Endothelial cell (in vitro differentiated cells): ENCODE measurements at places on chromosomes 7 and 10. TPM values are rescaled to one million over a fixed set of nuclear protein-coding genes. Genes with fewer than 3 reads are reported as not detected.

GRCh38 chr10:1120801-1121211 is 64.6 kb downstream of the WDR37 start:
- no peak overlapping the region for H3K4me3 ChIP-seq
- H3K27ac ChIP-seq = no peak overlapping the region
- no peak for DNase-seq

GRCh38 chr7:41702635-41703371 is at the start of gene INHBA:
INHBA (minus strand) TSS chr7:41703090; CDS start chr7:41700374, 2,716 bp downstream.
- no peak for DNase-seq
- H3K4me1 ChIP-seq = peaks cover 15% of the 10 kb centered on the region
- no peak within 1 kb of the TSS for H3K27ac ChIP-seq
- H3K27me3 ChIP-seq = peaks cover 8% of the 10 kb centered on the region
- H3K4me3 ChIP-seq = no peak within 1 kb of the TSS
- H3K36me3 ChIP-seq = no peaks in the 10 kb centered on the region

- H3K4me3 ChIP-seq = no peak overlapping the region
- no peak overlapping the region for H3K27ac ChIP-seq
- peaks cover 4% of the 10 kb centered on the region for H3K36me3 ChIP-seq
- DNase-seq = no peak
- H3K27me3 ChIP-seq = no peaks in the 10 kb centered on the region
Measured at GRCh38 chr10:67650558-67650957, 45.4 kb downstream of the CTNNA3 start.

DNA sequence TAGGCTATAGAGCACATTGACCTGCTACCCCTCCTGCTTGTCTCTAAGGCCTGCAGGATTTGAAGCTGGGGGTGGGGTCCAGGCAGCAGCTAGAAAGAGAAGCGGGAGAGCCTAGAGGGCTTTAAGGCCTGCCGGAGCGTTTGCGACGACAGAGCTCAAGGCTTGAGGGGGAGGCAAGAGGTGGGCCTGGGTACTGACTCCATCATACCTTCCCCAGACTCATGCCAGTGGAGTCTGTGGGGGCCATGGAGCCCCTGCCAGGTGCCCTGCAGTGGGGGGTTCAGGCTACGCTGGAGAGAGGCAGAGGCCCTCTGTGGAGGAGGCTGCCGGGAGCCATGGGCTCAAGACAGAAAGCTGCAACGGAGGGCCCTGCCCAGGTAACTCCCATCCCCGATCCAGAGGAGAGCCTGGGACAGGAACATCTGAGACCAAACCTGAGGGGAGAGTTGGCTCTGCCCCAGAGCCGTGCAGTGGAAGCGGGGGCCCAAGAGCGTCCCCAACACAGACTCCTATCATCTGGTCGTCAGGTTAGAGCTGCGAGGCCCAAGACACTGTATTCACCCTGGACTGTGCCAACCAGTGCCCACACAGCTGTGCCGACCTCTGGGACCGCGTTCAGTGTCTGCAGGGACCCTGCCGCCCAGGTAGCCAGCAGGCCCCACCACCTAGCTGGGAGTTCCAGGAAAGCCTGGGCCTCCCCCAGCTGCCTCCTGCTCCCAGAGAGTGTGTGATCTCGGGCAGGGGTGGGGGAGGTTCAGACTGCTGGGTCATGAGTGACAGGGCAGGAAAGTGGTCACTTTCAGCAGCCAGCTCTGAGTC is 13.2 kb upstream of the ZNF862 start:
- no peaks in the 10 kb centered on the region for H3K4me1 ChIP-seq
- H3K27me3 ChIP-seq = peaks cover 9% of the 10 kb centered on the region
- no peak for DNase-seq
- no peaks in the 10 kb centered on the region for H3K36me3 ChIP-seq
- H3K27ac ChIP-seq = no peak overlapping the region

DNA sequence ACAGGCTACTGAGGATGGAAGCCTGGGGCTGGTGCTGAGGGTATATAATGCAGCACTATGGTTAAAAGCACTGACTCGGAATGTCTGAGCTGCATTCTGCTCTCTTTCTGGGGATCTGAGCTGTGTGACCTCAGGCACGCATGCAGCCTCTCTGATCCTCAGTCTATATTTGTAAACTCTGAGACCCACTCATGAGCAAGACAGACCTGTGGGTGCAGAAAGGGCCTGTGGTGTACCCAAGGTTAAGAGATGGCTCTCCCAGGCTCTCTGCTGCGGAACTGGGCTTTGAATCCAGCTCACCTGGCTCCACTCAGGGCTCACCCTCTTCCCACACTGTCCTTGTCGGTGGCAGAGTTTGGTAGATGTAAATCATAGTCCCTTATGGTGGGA is 89.9 kb downstream of the CHST15 start:
- peaks cover 37% of the 10 kb centered on the region for H3K36me3 ChIP-seq
- no peak overlapping the region for H3K4me3 ChIP-seq
- peaks cover 13% of the 10 kb centered on the region for H3K4me1 ChIP-seq
- H3K27ac ChIP-seq = no peak overlapping the region
- no peak for DNase-seq
- peaks cover 16% of the 10 kb centered on the region for H3K27me3 ChIP-seq

DNA sequence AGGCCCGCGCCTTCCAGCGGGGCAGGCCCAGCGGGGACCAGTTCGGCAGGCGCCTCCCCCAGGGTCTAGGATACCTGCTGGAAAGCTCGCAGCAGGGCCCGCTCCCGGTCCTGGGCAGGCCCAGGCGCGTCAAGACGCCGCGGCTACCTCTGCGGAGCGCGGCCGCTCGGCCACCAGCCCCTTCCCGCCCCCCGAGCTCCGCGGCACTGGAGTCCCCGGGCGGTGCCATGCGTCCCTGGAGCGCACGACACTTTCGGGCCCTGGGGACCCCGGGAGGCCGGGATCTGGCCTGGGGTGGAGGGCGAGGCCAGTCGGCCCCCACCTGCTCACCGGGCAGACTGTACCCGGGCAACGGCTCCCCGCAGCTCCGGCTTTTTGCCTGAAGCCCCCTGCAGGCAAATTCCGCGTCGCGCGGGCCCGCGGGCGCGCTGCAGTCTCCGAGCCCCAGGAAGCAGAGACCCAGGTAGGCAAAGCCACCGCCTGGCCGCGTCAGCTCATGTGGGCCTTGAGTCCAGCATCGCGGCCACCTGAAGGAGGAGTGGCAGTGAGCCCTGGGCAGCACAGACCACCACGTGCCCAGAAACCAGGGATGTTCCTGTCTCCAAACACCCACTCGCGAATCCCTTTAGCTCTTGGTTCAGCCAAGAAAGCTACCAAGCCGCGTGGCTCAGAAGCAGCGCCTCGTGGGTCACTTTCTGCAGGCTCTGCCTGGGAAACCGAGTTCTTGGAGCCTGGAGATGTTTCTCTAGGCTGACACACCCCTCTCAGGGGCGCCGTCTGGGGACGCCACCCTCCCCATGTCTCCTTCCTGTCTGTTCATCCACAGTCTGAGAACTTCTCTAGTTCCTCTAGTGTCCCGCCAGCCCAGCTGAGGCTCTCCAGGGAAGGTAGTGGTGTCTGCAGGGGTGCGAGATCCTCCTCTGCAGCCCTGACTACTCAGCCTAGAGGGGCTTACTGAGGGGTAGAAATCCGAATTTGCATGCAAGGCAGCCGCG is 46.1 kb upstream of the APBB1IP start:
- peak overlapping the region; percentile 38 for H3K4me3 ChIP-seq
- no peaks in the 10 kb centered on the region for H3K36me3 ChIP-seq
- H3K27me3 ChIP-seq = peaks cover 4% of the 10 kb centered on the region

The HOXA7 gene
- not detected for total RNA-seq

The IDI2 gene
- not detected for total RNA-seq

GRCh38 chr10:61975391-61975932 is 74.0 kb downstream of the ARID5B start:
- H3K4me3 ChIP-seq = no peak overlapping the region
- no peaks in the 10 kb centered on the region for H3K27me3 ChIP-seq
- no peaks in the 10 kb centered on the region for H3K36me3 ChIP-seq
- H3K4me1 ChIP-seq = no peaks in the 10 kb centered on the region

DNA sequence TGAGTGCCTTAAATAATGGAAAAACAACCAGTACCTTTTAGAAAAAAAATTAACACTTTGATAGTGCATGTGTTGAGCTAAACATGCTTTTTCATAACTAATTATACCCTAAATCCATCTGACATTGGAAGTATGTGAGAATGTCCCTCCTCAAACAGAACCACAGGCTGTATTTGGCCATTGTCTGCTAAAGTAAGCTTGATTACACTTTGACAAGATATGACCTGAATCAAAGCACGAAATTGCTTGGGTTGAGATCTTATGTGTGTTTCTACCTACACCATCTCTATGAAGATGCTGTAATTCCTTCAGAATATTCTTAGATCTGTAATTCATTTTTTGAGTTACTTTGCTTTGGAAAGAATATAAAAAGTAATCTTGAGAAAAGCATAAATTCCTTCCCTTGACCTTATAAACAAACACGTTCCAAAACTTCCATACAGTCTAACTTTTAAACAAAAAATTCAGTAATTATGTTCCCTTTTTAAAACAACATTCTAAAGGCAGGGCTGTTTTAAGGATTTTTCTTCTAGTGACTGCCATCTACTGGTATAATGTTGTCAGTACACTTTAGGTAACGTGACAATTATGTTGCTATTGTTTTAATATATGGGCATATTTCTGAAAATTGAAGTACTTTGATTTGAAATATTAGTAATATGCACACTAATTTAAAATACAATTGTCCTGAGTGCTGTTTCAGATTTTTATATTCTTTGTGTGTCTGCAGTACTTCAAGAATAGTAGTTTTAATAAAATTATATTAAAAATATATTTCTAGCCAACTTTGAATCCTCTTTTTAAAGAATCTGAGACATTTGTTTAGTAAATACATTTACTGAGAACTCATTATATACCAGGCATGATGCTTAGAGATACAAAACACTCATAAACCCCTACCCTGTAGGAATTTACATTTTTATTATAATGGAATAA is 20.9 kb downstream of the CD36 start:
- H3K27ac ChIP-seq = no peak overlapping the region
- H3K4me1 ChIP-seq = peaks cover 7% of the 10 kb centered on the region
- H3K4me3 ChIP-seq = no peak overlapping the region
- no peak for DNase-seq
- no peaks in the 10 kb centered on the region for H3K27me3 ChIP-seq
- H3K36me3 ChIP-seq = no peaks in the 10 kb centered on the region

DNA sequence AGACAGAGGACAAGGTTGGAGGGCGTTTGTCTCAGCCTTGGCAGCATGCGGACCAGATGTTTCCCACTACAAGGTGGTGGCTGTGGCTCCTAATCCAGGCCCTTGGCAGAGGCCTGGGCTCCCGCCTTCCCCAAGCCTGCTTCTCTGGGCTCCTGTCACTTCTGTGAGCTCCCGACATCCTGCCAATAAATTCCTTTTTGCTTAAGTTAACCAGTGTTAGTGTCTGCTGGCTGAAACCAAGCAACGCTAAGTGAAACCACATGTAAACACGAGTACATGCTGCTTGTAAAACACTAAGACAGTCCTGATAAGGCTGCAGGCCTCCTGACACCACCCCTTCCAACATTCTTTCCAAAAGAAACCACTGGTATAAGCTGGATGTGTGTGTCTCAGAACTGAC is 263.6 kb upstream of the ZMIZ1 start:
- no peak for DNase-seq
- H3K4me3 ChIP-seq = no peak overlapping the region
- H3K36me3 ChIP-seq = no peaks in the 10 kb centered on the region
- no peak overlapping the region for H3K27ac ChIP-seq

DNA sequence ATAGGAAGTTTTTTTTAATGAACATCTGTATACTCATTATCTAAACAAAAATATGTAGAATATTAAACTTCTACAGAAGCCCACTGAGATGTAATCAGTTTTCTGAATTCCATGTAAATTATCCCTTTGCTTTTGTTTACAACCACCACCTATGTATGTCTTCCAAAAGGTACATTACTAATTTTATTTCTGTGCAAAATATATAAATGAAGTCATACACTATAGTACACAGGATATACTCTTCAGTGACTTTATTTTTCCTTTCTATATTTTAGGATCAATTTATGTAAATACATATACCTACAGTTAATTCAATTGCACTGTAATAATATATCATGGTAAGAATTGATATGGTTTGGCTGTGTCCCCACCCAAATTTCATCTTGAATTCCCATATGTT is 1236.9 kb downstream of the DNAJB9 start:
- no peaks in the 10 kb centered on the region for H3K4me1 ChIP-seq
- no peaks in the 10 kb centered on the region for H3K36me3 ChIP-seq
- peaks cover 1% of the 10 kb centered on the region for H3K27me3 ChIP-seq
- no peak overlapping the region for H3K4me3 ChIP-seq

GRCh38 chr7:92762851-92763250 is 73.5 kb downstream of the CDK6 start:
- peaks cover 9% of the 10 kb centered on the region for H3K4me1 ChIP-seq
- H3K27ac ChIP-seq = no peak overlapping the region
- peaks cover 4% of the 10 kb centered on the region for H3K36me3 ChIP-seq
- peaks cover 1% of the 10 kb centered on the region for H3K27me3 ChIP-seq
- no peak for DNase-seq
- no peak overlapping the region for H3K4me3 ChIP-seq

- H3K36me3 ChIP-seq = no peaks in the 10 kb centered on the region
- no peak overlapping the region for H3K27ac ChIP-seq
Measured at GRCh38 chr7:85356916-85357315, 170.1 kb upstream of the SEMA3D start.

DNA sequence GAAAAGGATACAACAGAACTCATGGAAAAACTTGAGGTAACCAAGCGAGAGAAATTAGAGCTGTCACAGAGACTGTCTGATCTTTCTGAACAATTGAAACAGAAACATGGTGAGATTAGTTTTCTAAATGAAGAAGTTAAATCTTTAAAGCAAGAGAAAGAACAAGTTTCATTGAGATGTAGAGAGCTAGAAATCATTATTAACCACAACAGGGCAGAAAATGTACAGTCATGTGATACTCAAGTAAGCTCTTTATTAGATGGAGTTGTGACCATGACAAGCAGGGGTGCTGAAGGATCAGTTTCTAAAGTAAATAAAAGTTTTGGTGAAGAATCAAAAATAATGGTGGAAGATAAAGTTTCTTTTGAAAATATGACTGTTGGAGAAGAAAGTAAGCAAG is 62.1 kb downstream of the AKAP9 start:
- H3K4me1 ChIP-seq = no peaks in the 10 kb centered on the region
- peaks cover 2% of the 10 kb centered on the region for H3K27me3 ChIP-seq
- peaks cover 30% of the 10 kb centered on the region for H3K36me3 ChIP-seq
- no peak overlapping the region for H3K4me3 ChIP-seq
- no peak overlapping the region for H3K27ac ChIP-seq

DNA sequence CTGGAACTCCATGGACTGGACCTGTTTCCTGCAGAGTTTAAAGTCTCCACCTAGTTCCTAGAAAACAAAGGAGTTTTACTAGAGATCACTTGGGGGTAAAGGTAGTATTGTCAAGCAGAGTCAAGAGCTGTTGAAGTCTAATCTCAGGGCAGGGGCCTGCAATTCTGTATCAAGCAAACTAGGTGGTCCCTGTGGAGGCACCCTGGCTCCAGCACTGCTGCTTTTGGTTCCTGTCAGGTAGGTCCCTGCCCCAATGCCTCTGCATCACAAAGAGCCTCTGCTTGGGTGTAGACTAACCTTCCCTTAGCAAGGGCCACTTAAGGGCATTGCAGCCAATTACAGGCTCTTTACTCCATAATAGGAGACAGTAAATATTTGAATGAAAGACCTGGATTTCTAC is 22.5 kb downstream of the ZSCAN25 start:
- no peaks in the 10 kb centered on the region for H3K4me1 ChIP-seq
- DNase-seq = no peak
- H3K27ac ChIP-seq = no peak overlapping the region

The ASB10 gene
- not detected for total RNA-seq

GRCh38 chr7:12719141-12719919 is 31.9 kb downstream of the ARL4A start:
- H3K27ac ChIP-seq = peak overlapping the region; percentile 67
- H3K36me3 ChIP-seq = no peaks in the 10 kb centered on the region
- peak overlapping the region; percentile 15 for H3K4me3 ChIP-seq
- DNase-seq = no peak

The CISD1 gene
- total RNA-seq = 38.1 TPM
